Colonic mucosa (tissue), 4 donors: ENCODE measurements at places on chromosomes 12 and 14.

DNA sequence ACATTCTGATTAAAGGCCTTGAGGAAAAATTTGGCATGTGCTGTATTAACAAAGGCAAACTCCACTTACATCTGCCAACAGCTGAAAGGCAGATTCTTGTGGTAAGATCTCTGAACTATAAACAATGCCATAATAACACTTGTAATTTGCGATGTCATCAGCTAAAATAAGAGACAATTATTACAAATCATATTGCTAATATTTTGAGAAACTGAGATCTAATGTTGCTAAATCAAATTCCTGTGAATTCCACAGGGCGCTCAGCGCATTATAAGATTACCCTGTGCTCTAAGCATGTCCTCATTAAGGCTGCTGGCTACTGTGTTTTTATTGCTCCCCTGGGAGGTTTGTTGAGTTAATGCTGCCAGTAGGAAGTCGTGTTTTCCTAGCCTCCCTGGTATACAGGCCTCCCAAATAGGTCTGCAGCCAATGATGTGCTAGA, 244.8 kb downstream of the DACT1 start:
- H3K4me1 ChIP-seq = no peaks in the 10 kb centered on the region
- no peak overlapping the region for H3K4me3 ChIP-seq
- H3K36me3 ChIP-seq = no peaks in the 10 kb centered on the region
- H3K27ac ChIP-seq = no peak overlapping the region
- no peak for DNase-seq

GRCh38 chr12:120067901-120068300, 48.7 kb downstream of the RAB35 start:
- H3K27me3 ChIP-seq = no peaks in the 10 kb centered on the region
- no peak overlapping the region for H3K4me3 ChIP-seq
- H3K36me3 ChIP-seq = no peaks in the 10 kb centered on the region
- no peak for DNase-seq
- no peaks in the 10 kb centered on the region for H3K4me1 ChIP-seq

DNA sequence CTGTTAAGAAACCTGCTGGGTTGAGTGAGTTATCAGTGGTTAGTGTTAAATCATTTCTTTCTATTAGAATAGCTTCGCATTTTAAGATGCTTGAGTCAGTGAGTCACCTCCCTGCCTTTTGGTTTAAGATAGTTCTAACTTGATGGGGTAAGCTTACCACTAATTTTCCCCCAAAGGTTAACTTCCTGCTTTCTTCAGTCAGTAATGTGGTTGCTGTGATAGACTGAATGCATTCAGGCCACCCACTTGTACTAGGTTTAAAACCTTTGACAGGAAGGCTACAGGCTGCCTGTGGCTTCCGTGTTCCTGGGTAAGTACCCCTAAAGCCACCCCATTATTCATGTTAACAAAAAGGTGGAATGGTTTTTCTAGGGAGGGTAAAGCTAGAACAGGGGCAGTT, 25.3 kb downstream of the CLEC2A start:
- no peak overlapping the region for H3K27ac ChIP-seq
- no peaks in the 10 kb centered on the region for H3K4me1 ChIP-seq
- DNase-seq = no peak
- H3K27me3 ChIP-seq = no peaks in the 10 kb centered on the region

GRCh38 chr12:4460761-4461160, 15.1 kb upstream of the FGF6 start:
- no peak for DNase-seq
- no peaks in the 10 kb centered on the region for H3K36me3 ChIP-seq
- H3K27ac ChIP-seq = no peak overlapping the region

DNA sequence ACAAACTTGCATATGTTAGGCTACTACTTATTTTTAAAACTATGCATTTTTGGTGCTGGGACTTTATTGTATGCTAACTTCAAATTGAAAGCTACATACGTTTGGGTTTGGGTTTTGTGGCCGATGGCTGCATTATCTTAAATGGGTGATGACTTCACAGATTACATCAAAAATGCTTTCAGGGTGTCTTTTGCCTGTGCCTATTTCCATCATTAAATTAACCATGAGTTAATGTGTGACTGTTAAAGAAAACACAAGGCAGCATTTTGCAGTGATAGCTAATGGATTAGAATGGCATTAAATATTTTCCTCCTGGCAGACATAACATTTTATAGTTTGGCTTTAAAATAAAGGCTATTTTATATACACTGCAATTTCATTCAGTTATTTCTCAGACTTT, 352.3 kb downstream of the EGLN3 start:
- no peak for DNase-seq
- H3K36me3 ChIP-seq = no peaks in the 10 kb centered on the region
- H3K27ac ChIP-seq = no peak overlapping the region
- no peak overlapping the region for H3K4me3 ChIP-seq

DNA sequence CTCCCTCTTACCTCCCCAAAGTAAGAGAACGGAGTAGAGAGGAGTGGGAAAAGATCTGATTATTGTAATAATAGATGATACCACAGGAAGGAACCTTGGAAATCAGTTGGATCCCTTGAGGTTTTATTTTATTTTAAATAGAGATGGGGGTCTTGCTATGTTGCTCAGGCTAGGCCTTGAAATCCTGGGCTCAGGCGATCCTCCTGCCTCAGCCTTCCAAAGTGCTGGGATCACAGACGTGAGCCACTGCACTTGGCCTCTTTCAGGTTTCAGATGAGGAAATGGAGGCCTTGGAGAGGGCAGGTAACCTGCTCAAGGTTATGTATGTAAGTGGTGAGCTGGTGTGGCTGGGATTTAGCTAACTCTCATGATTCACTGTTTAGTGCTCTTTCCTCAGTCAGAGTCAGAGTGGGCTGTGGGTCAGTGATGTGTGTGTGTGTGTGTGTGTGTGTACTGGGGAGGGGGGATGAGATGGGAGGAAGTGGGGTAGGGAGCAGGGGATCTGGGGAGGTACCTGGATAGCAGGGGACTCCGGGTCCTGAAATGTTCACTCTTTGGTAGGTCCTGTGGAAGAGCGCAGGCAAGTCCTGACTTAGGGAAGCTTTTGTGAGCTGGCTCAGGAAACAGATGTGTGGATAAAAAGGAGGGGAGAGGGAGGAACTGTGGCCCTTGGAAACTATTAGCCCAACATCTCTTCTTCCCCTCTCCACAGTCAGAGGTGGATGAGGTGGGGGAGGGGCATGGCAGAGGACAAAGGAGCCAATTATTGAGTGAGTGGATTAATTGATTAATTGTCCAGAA, 4.7 kb upstream of the CISTR start:
- DNase-seq = no peak
- H3K4me1 ChIP-seq = no peaks in the 10 kb centered on the region
- no peak overlapping the region for H3K27ac ChIP-seq
- H3K4me3 ChIP-seq = no peak overlapping the region

DNA sequence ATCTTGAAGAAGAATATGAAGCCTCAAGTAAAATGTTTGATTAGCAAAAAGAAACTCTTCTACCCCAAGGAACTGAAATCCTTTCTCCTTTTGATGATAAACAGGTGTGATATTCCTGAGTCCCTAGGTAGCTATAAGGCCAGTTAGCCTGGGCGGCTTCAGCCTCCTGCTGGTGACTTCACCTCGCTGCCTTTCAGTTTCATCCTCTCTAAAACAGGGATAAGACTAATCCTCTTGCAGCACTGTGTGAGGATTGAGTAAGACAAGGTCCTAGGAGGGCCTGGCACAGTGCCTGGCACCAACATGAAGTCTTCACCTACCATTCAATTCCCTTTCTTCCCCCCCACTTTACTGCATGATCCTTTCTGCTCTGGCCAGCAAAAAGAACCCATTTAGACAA, 42.1 kb downstream of the CIT start:
- H3K27ac ChIP-seq = no peak overlapping the region
- H3K4me1 ChIP-seq = no peaks in the 10 kb centered on the region
- DNase-seq = no peak
- no peaks in the 10 kb centered on the region for H3K36me3 ChIP-seq
- H3K27me3 ChIP-seq = no peaks in the 10 kb centered on the region

- no peaks in the 10 kb centered on the region for H3K4me1 ChIP-seq
- H3K27ac ChIP-seq = no peak overlapping the region
- H3K27me3 ChIP-seq = no peaks in the 10 kb centered on the region
These were observed 44.9 kb downstream of the JKAMP start for GRCh38 chr14:59529189-59529588.

GRCh38 chr12:33763331-33763730, 259.0 kb upstream of the ALG10 start:
- H3K27ac ChIP-seq = no peak overlapping the region
- no peak for DNase-seq
- H3K36me3 ChIP-seq = no peaks in the 10 kb centered on the region
- H3K4me1 ChIP-seq = no peaks in the 10 kb centered on the region
- H3K4me3 ChIP-seq = no peak overlapping the region

- DNase-seq = no peak
- no peaks in the 10 kb centered on the region for H3K36me3 ChIP-seq
- H3K27ac ChIP-seq = no peak overlapping the region
- H3K4me3 ChIP-seq = no peak overlapping the region
These were observed 378.8 kb upstream of the TBX3 start for GRCh38 chr12:115062741-115063140.

DNA sequence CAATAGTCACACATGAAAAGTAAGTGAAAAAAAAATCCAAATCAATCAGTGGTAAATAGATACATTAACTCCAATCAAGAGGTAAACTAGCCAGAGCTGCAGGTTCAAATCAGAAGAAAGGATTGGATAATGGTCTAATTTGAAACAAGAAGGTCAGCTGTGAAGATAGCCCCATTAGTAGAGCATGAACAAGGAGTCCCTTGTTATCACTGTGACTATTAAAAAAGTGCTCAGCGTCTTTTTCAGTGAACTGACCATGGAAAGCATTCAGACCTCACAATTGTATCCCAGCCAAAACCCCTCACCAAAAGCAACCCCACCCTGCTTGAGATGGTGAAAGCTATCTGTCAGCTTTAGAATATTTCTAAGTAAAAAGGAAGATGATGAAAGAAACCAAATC, 125.0 kb upstream of the EGLN3 start:
- H3K27ac ChIP-seq = no peak overlapping the region
- H3K4me3 ChIP-seq = no peak overlapping the region
- no peaks in the 10 kb centered on the region for H3K27me3 ChIP-seq
- no peaks in the 10 kb centered on the region for H3K4me1 ChIP-seq
- DNase-seq = no peak

GRCh38 chr12:121801595-121802484, 2.0 kb upstream of the SETD1B start:
- peak; percentile 37 for DNase-seq
- H3K27ac ChIP-seq = peak overlapping the region; percentile 100
- peaks cover 15% of the 10 kb centered on the region for H3K4me1 ChIP-seq
- peak overlapping the region; percentile 77 for H3K4me3 ChIP-seq
- no peaks in the 10 kb centered on the region for H3K36me3 ChIP-seq

- no peaks in the 10 kb centered on the region for H3K27me3 ChIP-seq
These were observed 311.8 kb downstream of the RERGL start for GRCh38 chr12:17778242-17778641.

DNA sequence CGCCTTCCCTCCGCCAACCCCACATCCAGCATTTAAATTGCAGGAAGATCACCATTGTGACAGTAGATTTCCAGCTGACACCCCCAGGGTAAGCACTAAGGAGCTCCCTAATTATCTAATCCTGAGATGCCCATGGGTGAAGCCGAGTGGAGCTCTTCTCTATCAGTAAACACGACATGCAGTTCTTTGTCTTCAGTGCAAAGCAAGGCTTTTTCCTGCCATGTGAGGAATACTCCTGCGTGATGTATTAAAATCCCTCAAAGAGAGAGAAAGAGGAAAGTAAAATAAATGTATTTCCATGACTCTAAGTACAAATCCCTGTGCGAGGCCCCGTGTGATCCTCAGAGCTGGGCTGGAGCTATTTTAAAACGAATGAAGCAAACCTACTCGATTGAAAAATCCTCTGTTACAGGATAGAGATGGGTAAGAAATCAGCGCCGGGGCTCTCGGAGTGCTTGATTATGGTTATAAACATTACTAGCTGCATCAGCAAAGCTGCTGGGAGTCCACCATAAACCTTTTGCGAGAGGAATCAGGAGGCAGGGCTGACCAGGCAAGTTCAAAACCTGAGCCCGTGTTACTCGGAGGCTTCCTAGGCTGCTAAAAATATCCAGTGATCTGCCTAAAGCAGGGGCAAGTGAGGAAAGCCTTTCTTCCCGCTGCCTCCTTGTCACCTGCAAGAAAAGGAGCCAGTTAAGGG, 61.5 kb downstream of the MAP1LC3B2 start:
- no peaks in the 10 kb centered on the region for H3K4me1 ChIP-seq
- no peak overlapping the region for H3K4me3 ChIP-seq
- no peak overlapping the region for H3K27ac ChIP-seq
- no peak for DNase-seq
- H3K27me3 ChIP-seq = no peaks in the 10 kb centered on the region

- no peaks in the 10 kb centered on the region for H3K4me1 ChIP-seq
- peak; percentile 76 for DNase-seq
- H3K27ac ChIP-seq = peak overlapping the region; percentile 93
- no peaks in the 10 kb centered on the region for H3K27me3 ChIP-seq
- H3K4me3 ChIP-seq = peak overlapping the region; percentile 98
These were observed 1.6 kb downstream of the SUDS3 start for GRCh38 chr12:118377884-118378470.

GRCh38 chr12:89316705-89317139, 35.6 kb downstream of the DUSP6 start:
- no peaks in the 10 kb centered on the region for H3K27me3 ChIP-seq
- H3K4me3 ChIP-seq = no peak overlapping the region
- no peaks in the 10 kb centered on the region for H3K4me1 ChIP-seq
- H3K27ac ChIP-seq = no peak overlapping the region

DNA sequence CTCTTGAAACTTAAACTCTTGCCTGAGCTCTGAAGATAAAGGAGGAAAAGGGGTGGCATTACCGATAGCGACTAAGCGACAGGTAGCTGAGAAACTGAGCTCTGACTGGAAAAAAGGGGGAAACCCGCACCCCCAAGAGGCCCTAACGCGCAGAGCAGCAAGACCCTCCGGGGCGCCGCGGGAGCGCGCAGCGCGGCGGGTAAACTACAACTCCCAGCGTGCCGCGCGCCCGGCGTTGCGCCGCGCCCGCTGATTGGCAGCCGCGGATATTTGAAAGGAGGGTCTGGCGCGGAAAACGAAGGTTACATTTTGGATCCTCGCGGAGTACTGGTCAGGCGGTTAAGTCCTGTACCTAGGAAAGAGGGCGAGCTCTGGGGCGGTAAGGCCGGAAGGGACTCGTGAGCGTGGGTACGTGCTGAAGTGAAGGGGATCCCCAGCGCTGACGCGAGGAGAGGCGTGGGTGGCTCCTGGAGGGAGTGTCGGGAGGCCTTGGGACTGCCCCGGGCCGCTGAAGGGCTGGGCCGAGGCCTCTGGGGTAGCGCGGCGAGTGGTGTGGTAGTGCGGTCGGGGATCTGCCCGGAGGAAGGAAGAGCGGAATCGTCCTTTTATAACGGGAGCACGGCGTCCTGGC, at the start of gene ESPL1:
TSS of gene ESPL1 (plus strand) at position 301 of the 631 bp plus-strand sequence. CDS start 468 bp downstream, outside the sequence.
- peak; percentile 81 for DNase-seq
- H3K36me3 ChIP-seq = no peaks in the 10 kb centered on the region
- no peaks in the 10 kb centered on the region for H3K27me3 ChIP-seq

- H3K27me3 ChIP-seq = no peaks in the 10 kb centered on the region
- H3K27ac ChIP-seq = no peak overlapping the region
- H3K4me3 ChIP-seq = no peak overlapping the region
- peaks cover under 1% of the 10 kb centered on the region for H3K4me1 ChIP-seq
- DNase-seq = no peak
These were observed 38.7 kb downstream of the MAP1LC3B2 start for GRCh38 chr12:116597886-116598285.
